ENCODE measurements at places on chromosomes 12 and 14.

GRCh38 chr14:99181241-99181640, 90.8 kb downstream of the BCL11B start:
- no peak for DNase-seq

DNA sequence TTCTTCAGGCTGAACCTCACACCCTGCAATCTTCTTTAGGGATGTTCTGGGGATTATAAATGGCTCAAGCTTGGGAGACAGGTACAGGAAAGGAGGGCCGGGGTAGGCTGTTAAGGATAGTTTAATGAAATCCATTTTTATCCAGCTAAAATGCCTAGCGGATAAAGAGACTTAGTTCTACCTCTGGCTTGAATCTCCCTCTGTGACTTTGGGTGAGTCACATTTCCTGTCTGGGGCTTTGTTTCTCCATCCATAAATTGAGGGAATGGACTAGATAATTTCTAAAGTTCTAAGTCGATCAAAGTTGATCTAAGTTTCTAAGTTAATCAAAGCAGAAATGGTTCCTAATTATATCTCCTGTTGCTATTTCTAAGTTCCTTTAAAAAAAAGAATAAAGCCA, 319.6 kb upstream of the E2F7 start:
- DNase-seq = no peak

DNA sequence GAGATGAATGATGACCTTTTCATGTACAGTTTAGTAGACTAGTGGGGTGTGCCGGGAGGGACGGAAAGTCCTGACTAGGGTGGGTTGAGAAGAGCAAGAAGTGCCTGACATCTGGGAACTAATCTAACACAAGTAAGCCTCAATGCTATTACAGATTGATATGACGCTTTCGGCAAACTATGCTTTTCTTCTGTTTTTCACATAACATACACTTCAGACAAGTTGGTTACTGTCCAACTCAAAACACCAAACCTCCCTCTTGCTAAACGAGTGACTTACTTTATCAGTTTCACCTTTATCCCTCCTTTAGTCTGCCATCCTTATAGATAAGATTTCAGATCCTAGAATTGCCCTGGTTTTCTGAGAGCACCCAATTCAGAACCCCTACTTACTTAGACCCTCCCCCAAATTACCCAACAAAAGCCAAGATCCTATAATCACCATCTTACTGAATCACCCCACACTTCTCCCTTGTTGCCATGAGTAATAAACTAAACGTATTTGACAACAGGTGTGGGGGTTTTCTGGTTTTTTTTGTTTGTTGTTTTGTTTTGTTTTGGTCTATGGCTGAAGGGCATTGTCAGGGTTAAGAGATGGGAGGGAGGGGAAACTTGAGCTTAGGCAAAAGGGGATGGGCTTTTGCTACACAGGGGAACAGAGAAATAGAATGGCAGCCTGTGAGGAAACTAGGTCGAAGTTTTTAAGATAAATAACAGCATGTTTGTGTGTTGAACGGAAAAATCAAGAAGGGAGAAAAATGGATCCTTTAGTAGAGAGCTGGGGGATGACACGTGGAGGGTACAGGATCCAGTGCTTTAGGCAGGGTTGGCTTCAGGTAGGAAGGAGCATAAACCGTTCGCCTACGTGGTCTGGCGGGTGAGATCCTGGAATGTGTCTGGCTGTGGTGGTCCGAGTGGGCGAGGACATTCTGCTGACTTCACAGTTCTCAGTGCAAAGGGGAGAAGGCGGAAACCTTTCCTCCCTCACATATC, 6.1 kb upstream of the PSMA3 start:
- DNase-seq = no peak

DNA sequence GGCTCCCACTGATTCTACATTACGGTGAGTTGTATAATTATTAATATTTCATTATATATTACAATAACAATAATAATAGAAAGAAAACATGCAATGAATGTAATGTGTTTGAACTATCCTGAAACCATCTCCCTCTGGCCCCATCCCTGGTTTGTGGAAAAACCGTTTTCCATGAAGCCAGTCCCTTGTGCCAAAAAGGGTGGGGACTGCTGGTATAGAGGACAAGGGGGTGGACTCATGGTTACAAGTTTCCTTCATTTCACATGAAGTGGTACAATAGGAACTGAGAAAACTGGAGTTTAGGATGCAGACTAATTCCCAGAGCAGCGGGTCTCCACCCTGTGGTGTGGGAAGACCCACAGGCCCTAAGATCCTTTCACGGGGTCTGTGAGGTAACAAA, 3.0 kb upstream of the C1RL start:
- no peak for DNase-seq

DNA sequence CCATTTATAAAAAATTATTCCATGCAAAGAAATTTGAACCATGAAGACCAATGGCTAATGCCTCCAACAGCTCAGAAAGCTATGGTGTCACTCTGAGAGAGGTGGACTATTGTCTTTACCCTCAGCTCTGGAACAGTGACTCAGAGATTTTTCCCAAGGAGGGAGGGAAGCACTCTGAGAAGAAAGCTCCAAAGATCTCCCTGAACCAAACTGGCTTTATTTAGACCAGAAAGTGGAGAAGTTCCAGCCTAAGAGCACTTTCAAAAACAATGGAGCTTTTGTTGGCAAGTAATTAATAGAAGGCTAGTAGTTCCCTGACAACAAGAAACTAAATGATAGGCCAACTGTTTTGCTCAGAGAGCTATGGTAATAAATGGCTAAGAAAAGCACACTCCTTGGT, 599.9 kb upstream of the MDGA2 start:
- no peak for DNase-seq

DNA sequence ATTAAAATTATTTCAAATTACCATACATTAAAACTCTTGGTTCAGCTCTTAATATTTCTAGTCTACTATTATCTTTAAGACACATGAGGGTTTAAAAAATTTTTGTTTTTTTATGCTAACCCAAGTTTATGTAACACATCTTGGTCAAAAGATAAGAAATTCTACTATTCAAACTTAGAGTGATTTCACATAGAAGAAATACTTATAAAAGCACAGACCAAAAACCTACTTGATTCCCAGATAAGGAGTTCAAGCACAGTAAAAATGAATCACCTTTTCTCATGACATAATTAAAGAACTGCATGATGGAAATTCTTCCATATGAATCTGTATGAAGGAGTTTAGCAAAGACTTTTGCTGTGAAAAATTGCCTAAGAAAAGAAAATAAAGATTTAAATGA, 13.9 kb downstream of the PPP2R3C start:
- DNase-seq = no peak

GRCh38 chr12:56476972-56477432, 8.6 kb downstream of the SPRYD4 start:
- DNase-seq = no peak

- no peak for DNase-seq
These were observed 29.1 kb downstream of the BBOF1 start for GRCh38 chr14:74048281-74048680.

GRCh38 chr12:56684745-56685359, 3.2 kb downstream of the PTGES3 start:
- no peak for DNase-seq

GRCh38 chr12:117013726-117014125, 85.5 kb downstream of the TESC start:
- DNase-seq = no peak

DNA sequence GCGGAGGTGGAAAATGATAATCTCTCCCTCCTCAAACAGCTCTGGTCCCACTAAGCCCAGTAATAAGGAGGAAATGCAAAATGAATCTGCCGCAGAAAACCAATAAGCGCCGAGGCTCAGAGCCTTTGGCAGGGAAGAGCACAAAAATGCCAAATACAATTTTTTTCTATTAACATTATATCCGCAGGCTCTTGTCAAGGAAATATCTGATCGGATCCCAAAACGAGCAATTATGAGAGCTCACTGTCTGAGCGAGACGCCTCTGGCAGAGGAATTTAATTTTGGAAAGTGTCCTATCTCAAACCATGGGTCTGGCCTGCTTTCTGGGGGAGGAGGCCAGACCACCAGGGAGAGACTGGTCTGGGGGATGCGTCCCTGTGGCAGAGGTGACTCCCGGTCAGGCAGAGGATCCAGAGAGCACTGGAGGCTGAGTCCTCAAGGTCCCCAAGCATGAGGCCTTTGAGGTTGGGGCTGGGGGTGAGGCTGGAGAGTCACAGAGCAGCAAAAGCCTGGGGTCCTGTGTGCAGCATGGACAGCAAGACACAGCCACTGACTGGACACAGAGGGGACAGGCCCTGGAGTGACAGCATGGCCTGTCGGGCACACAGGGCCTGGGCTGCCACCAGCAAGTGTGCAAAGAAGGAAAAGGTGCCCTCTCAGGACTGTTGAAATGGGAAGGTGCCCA, 342.8 kb upstream of the SFSWAP start:
- DNase-seq = no peak

Measured in stimulated activated CD4-positive, alpha-beta T cell treated with anti-CD3 and anti-CD28 coated beads, Interleukin-1b, Interleukin-23, amount 100 ng/mL, for 24 hours (primary cell).